A549 treated with DMSO at 1 μM for 4 hours (cell line): ENCODE measurements at places on chromosomes 1 and 21. TPM values are rescaled to one million over a fixed set of nuclear protein-coding genes. Genes with fewer than 3 reads are reported as not detected.

Gene ACKR1
- not detected in 5 replicates for total RNA-seq

Gene TNFRSF14
- total RNA-seq, result 0.07 to 0.21 TPM (median 0.21 TPM) in 5 replicates

Gene ZYG11A
- 2.3 to 3.2 TPM (median 2.6 TPM) in 5 replicates for total RNA-seq

Gene CRYBG2
- total RNA-seq, result 1.5 to 2.3 TPM (median 1.7 TPM) in 5 replicates

Gene LRIF1
- 17.1 to 23.7 TPM (median 21.4 TPM) in 5 replicates for total RNA-seq

Gene DDR2
- 0.19 to 0.49 TPM (median 0.34 TPM) in 5 replicates for total RNA-seq
